Osteoblast (primary cell): ENCODE measurements at places on chromosomes 4 and X. TPM values are rescaled to one million over a fixed set of nuclear protein-coding genes. Genes with fewer than 3 reads are reported as not detected.

SLC49A3 gene
- 11.6 and 13.6 TPM in 2 replicates for total RNA-seq

PABPC1L2B gene
- not detected in 2 replicates for total RNA-seq

CNKSR2 gene
- 1.2 and 1.8 TPM in 2 replicates for total RNA-seq

SLC9B2 gene
- total RNA-seq, result 23.5 and 23.6 TPM in 2 replicates

PRRG1 gene
- total RNA-seq, result 11.5 and 16.3 TPM in 2 replicates

PWWP3B gene
- not detected in 2 replicates for total RNA-seq

TMEM164 gene
- total RNA-seq, result 7.6 and 21.5 TPM in 2 replicates

IL1RAPL1 gene
- total RNA-seq, result under 0.01 and 0.29 TPM in 2 replicates

TMSB15A gene
- 0.29 TPM in 1 of 2 replicates, not detected in the other for total RNA-seq

SPANXC gene
- total RNA-seq, result not detected in 2 replicates

HTN3 gene
- not detected in 2 replicates for total RNA-seq

GUCY1A1 gene
- 0.29 TPM in 1 of 2 replicates, not detected in the other for total RNA-seq

SMIM31 gene
- total RNA-seq, result not detected in 2 replicates

GLRB gene
- 27.1 and 32.4 TPM in 2 replicates for total RNA-seq

AREG gene
- under 0.01 and 0.36 TPM in 2 replicates for total RNA-seq

NHS gene
- 10.5 and 16.8 TPM in 2 replicates for total RNA-seq

CT55 gene
- not detected in 2 replicates for total RNA-seq

GPR34 gene
- total RNA-seq, result 0.72 TPM in 1 of 2 replicates, not detected in the other
